Heart right ventricle (tissue), 16 donors: ENCODE measurements at places on chromosomes 2 and 18. TPM values are rescaled to one million over a fixed set of nuclear protein-coding genes. Genes with fewer than 3 reads are reported as not detected.
A peak's percentile ranks its signal among the peaks of the same experiment; 100 is the strongest.

The TMEM200C gene
- 0.45 TPM for total RNA-seq

DNA sequence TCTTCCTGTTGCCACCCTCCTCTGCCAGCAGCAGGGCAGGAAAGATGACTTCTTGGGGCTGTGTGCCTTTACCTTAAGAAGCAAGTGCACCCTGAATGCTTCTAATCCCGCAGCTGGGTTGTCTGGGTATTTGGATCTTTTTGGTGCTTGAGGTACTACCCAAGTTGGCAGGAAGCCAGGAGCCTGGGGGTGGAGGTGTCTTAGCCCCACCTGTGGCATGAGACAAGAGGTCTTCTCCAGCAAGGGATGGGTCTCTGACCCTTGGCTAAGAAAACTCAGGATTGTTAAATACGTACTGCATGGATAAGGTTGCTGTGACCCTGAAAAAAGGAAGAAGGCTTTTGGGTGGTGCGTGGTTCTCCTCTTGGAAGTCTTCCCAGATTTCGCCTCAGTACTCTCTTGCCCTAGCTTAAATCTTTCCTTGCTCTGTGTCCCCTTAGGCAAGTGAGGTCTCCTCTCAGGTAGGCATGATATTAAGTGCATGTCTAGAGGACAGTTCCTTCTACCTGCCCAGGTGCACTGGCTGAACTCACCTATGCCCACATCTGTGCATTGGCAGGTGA is 4.3 kb downstream of the HPCAL1 start:
- no peak overlapping the region for H3K4me3 ChIP-seq
- H3K4me1 ChIP-seq: peaks cover 58% of the 10 kb centered on the region
- H3K36me3 ChIP-seq: no peaks in the 10 kb centered on the region
- DNase-seq: no peak

GRCh38 chr2:128441341-128442052 is 122.8 kb upstream of the HS6ST1 start:
- no peaks in the 10 kb centered on the region for H3K36me3 ChIP-seq
- H3K27me3 ChIP-seq: no peaks in the 10 kb centered on the region
- no peak for DNase-seq
- no peak overlapping the region for H3K27ac ChIP-seq
- H3K4me3 ChIP-seq: no peak overlapping the region

The MALL gene
- total RNA-seq: 17.8 TPM

DNA sequence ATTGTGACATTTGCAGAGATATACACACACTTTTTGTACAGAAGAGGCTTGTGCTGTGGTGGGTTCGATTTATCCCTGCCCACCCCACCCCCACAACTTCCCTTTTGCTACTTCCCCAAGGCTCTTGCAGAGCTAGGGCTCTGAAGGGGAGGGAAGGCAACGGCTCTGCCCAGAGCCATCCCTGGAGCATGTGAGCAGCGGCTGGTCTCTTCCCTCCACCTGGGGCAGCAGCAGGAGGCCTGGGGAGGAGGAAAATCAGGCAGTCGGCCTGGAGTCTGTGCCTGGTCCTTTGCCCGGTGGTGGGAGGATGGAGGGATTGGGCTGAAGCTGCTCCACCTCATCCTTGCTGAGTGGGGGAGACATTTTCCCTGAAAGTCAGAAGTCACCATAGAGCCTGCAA is 40.0 kb downstream of the STEAP3 start:
- no peaks in the 10 kb centered on the region for H3K4me1 ChIP-seq
- no peak overlapping the region for H3K4me3 ChIP-seq
- no peak for DNase-seq
- no peaks in the 10 kb centered on the region for H3K36me3 ChIP-seq
- no peak overlapping the region for H3K27ac ChIP-seq

DNA sequence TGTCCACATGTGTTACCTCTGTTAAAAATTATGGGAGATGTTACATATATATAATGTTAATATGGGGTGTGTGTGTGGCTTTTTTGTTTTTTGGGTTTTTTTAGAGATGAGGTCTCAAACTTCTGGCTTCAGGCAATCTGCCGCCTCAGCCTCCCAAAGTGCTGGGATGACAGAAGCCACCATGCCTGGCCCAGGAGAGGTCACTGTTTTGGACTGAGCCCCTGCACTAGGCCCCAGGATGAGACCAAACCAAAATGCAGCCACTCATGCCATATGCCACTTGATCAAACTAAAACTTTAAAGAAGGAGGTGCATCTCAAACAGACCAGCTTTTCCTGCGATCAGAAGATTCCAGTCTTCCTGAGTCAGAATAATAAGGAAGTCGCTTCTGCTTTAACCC is 2.5 kb downstream of the ADI1 start:
- no peak overlapping the region for H3K4me3 ChIP-seq
- no peaks in the 10 kb centered on the region for H3K27me3 ChIP-seq
- no peak for DNase-seq
- H3K27ac ChIP-seq: no peak overlapping the region
- H3K4me1 ChIP-seq: peaks cover 12% of the 10 kb centered on the region
- peaks cover 21% of the 10 kb centered on the region for H3K36me3 ChIP-seq

- no peak overlapping the region for H3K4me3 ChIP-seq
- H3K27ac ChIP-seq: no peak overlapping the region
- no peaks in the 10 kb centered on the region for H3K4me1 ChIP-seq
- no peak for DNase-seq
- H3K27me3 ChIP-seq: no peaks in the 10 kb centered on the region
- no peaks in the 10 kb centered on the region for H3K36me3 ChIP-seq
These were observed 411.0 kb downstream of the DCC start for GRCh38 chr18:52750995-52751394.

- no peaks in the 10 kb centered on the region for H3K36me3 ChIP-seq
- H3K27me3 ChIP-seq: no peaks in the 10 kb centered on the region
- no peaks in the 10 kb centered on the region for H3K4me1 ChIP-seq
- DNase-seq: no peak
These were observed 31.4 kb upstream of the CTLA4 start for GRCh38 chr2:203835892-203836800.

DNA sequence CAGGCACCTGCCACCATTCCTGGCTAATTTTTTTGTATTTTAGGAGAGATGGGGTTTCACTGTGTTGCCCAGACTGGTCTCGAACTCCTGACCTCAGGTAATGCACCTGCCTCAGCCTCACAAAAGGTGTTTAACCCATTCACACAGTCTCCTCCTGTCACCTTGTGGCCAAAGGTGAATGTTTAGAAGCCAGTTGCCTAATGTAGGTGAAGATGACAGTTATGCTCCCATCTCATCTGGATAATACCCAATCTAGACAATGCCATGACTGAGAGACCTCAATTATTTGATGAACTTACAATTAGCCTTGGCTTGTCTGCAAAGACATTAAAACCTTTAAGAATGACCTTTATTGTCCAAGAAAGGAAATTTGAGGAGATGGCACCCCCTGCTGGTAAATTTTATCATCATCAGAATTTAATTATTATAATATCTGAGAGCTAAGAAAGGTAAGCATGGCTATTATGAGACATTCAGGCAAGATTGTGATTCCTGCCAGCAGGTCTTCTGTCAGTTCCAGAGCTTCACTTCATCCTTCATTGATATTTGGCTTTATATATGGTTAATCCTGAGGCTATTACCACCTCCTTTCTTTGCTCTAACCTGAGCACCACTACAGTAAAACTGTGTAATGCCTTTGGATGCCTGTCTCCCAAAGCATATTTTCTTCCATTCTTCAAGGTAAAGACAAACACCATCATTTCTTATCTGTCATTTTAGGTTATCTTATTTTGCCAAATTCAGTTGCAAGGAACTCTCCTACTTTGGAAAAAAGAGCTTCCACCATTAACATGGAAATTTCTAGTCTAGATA is 117.6 kb downstream of the FAM124B start:
- peaks cover 7% of the 10 kb centered on the region for H3K27me3 ChIP-seq
- H3K4me1 ChIP-seq: no peaks in the 10 kb centered on the region
- H3K4me3 ChIP-seq: no peak overlapping the region
- no peak overlapping the region for H3K27ac ChIP-seq
- H3K36me3 ChIP-seq: no peaks in the 10 kb centered on the region
- peak; percentile 19 for DNase-seq

DNA sequence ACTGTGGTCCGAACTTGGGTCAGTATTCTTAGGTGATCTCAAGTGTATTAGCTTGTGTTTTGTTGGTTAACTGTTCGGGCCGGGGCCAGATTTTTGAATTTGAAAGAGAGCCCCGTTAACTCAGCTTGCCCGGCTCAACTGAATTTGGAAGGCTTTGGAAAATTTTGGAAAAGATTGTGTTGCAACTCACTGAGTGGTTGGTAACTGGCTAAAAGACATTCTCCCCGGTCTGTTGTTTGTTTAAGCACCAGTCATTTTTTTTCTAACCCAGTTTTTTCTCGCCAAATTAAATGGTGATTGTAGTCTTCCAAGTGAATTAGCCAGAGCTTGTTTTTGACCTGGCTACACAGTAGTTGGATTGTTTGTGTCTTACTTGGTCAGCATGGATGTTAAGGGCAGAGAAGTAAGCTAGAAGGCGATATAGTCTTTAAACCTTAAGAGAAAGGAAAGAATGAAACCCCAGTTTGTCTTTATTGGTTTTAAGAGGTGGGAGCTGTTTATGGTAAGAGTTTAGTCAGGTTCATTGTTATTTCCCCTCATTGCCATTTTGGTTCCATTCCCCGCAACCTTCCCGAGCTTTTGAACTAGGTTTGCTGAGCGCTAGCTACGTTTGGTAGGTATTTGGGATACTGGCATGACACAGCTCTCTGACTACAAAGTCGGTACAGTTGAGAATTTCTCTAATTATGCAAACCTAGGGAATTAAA is 2.4 kb downstream of the MAP4K4 start:
- no peak for DNase-seq
- H3K4me1 ChIP-seq: peaks cover 27% of the 10 kb centered on the region
- H3K27me3 ChIP-seq: no peaks in the 10 kb centered on the region
- H3K36me3 ChIP-seq: no peaks in the 10 kb centered on the region

GRCh38 chr2:36650031-36650829 is 46.3 kb upstream of the VIT start:
- no peak overlapping the region for H3K4me3 ChIP-seq
- DNase-seq: no peak
- H3K36me3 ChIP-seq: no peaks in the 10 kb centered on the region
- H3K27ac ChIP-seq: no peak overlapping the region
- no peaks in the 10 kb centered on the region for H3K27me3 ChIP-seq
- H3K4me1 ChIP-seq: no peaks in the 10 kb centered on the region

DNA sequence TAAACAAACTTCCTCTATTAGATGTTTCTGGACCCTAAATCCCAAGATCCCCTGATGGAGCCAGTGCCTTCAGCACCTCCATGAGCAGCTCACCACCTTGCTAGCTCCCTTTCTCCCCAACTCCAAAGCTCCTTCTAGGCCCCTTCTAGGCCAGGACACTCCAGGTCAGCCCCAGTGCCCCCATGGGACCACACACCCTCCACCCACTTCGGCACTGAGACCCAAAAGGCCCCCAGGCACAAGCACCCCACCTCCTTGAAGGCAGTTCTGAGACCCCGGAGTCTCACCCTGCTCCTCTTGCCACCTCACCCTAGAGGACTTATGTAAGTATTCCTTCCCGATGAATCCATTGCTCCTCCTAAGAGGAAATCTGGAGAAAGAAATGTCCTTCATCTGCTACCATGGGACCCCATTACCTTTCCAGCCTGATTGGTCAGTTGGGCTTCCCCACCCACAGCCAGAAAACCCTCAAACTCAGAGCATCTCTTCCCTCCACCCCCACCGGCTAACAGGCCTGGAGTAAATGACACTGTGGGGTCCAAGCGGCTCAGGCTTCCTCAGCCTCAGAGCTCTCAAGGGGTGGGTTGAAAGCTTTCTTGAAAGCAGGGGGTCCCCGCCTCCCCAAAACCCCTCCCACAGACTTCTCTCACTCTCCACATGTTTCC is 9.8 kb upstream of the ARMC9 start:
- H3K36me3 ChIP-seq: no peaks in the 10 kb centered on the region
- peak overlapping the region; percentile 47 for H3K27ac ChIP-seq
- H3K4me1 ChIP-seq: peaks cover 30% of the 10 kb centered on the region
- H3K27me3 ChIP-seq: peaks cover 6% of the 10 kb centered on the region
- no peak overlapping the region for H3K4me3 ChIP-seq

GRCh38 chr18:44771572-44771955 is 90.9 kb downstream of the SETBP1 start:
- no peaks in the 10 kb centered on the region for H3K27me3 ChIP-seq
- no peak for DNase-seq
- peaks cover 6% of the 10 kb centered on the region for H3K4me1 ChIP-seq
- no peak overlapping the region for H3K27ac ChIP-seq

DNA sequence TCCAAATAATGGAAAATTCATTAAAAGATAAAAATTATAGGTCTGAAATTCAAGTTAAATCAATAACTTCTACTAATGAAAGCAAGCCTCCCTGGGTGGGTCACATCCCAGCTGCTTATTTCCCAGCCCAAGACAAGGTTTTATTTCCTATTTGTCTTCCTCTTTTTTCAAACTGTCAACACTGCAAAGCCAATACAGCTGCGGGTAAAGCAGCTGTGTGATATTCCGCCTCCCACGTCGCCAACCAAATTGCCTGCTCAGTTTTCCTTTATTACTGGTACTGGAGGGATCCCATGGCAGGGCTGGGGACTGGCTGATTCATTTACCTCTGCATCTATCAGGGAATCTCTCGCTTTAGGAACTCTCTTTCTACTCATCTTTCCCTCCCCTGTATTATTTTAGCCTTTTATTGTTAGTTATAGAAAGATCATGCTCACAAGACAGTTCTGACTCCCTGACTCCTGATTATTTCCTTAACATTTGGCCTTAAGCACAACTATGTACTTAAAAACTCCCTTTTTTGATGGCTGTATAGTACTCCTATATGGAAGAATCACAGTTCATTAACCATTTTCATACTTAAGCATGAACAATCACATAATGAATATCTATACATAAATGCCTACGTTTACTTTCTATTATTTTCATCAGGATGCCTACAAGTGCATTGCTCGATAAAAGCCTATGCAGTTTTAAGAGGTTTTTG is 253.1 kb downstream of the CDCA7 start:
- no peaks in the 10 kb centered on the region for H3K27me3 ChIP-seq
- H3K4me1 ChIP-seq: no peaks in the 10 kb centered on the region

The CFAP65 gene
- not detected for total RNA-seq

The EPAS1 gene
- 415 TPM for total RNA-seq

DNA sequence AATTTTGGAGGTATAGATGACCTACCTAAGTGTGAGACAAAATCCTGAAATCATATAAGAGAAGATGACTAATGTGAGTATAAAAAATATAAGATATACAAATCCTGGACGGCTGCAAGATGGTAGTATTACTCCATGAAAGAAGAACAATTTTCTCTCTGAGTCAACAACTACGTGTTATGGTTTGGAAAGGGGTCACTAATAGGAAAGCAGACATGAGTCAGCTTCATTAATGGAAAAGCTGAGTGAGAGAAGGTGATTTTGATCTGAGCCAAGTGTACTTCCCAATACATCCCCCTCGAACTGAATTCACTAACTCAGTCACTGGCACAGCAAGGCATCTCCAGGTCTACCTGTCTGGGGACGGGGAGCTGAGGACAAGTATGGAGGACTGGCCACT is 20.1 kb upstream of the SELENOI start:
- DNase-seq: no peak
- H3K27ac ChIP-seq: no peak overlapping the region
- H3K4me1 ChIP-seq: no peaks in the 10 kb centered on the region

The ERMN gene
- not detected for total RNA-seq

The CABYR gene
- total RNA-seq: 0.45 TPM

GRCh38 chr2:229160180-229160579 is 110.9 kb downstream of the PID1 start:
- no peak overlapping the region for H3K4me3 ChIP-seq
- no peaks in the 10 kb centered on the region for H3K36me3 ChIP-seq

- no peaks in the 10 kb centered on the region for H3K27me3 ChIP-seq
- no peak overlapping the region for H3K4me3 ChIP-seq
- no peak overlapping the region for H3K27ac ChIP-seq
- no peak for DNase-seq
- H3K36me3 ChIP-seq: no peaks in the 10 kb centered on the region
- no peaks in the 10 kb centered on the region for H3K4me1 ChIP-seq
These were observed 157.1 kb downstream of the ACTR3 start for GRCh38 chr2:114046866-114047435.

The SCYGR4 gene
- not detected for total RNA-seq
